ENCODE measurements at places on chromosomes 7 and 10.

DNA sequence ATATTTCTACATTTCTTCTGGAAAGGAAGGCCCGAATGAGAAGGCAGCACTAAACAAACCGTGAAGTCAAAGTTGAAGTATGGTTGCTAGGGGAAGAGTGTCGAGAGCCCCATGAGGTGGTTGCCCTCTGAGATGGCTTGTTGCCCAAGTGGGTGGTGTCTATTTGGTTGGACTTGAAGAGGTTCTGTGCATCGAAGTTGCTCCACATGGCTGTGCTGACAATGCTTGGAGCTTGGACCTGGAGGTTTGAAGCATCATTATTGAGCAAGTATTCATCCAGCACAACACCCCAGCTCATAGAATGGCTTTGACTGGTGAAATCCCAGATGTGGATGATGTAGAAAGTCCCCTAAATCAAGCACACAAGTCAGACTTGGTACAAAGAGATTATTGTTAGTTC, 165.2 kb upstream of the CDCA7L start:
- DNase-seq: no peak

GRCh38 chr10:47286591-47287315, 13.2 kb upstream of the GDF10 start:
- DNase-seq: no peak

- no peak for DNase-seq
These were observed 86.0 kb downstream of the SPDYE5 start for GRCh38 chr7:75578081-75578480.

DNA sequence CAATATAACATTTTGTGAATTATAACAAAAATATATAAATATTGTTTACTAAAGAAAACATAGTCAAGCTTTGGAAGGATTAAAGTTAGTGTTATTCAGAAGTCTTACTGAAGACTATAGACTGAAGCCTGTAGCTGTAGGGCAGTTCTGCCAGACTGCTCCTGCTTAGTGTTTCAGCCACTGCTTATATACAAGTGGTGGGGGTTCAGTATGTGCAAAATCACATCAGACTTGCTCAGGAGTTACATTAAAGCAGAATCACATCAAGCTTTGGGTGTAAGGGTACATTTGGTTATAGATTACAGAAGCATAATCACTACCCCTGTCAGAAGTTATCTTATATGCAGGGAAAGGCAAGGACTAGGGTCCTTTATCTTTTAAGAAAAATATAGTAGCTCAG, 653.8 kb downstream of the ANKRD7 start:
- no peak for DNase-seq

DNA sequence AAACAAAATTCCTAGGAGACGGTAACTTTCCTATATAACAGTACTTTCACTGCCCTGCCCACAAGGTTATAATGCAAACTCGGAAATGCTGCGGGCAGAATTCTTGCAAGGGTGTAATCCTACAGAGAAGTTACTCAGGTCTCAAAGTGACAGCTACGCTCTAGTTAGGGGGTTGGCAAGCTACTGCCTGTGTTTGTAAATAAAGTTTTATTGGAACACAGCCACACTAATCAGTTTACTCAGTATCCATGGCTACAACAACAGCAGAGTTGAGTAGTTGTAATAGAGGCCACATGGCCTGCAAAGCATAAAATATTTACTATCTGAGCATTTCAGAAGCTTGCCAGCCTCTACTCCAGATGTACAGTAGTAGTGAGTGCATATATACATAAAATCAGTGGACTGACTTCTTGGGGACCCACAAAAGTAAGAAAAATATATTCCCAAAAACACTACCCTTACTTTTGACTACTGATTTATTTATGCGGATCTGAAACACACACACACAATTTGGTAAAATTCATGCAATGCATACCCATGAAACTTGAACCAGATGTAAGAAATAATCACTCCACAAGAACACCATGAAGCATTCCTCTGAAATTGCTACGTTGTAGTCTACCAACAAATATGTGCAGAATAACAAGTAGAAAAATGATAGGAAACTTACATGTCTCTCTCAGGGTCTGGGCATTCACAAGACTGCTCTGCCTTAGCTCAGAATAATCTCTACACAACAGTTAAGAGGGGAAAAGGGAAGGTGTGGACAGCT, 53.0 kb downstream of the SMURF1 start:
- DNase-seq: no peak

- DNase-seq: peak; percentile 69
These were observed 7.6 kb upstream of the CD36 start for GRCh38 chr7:80630608-80631405.

DNA sequence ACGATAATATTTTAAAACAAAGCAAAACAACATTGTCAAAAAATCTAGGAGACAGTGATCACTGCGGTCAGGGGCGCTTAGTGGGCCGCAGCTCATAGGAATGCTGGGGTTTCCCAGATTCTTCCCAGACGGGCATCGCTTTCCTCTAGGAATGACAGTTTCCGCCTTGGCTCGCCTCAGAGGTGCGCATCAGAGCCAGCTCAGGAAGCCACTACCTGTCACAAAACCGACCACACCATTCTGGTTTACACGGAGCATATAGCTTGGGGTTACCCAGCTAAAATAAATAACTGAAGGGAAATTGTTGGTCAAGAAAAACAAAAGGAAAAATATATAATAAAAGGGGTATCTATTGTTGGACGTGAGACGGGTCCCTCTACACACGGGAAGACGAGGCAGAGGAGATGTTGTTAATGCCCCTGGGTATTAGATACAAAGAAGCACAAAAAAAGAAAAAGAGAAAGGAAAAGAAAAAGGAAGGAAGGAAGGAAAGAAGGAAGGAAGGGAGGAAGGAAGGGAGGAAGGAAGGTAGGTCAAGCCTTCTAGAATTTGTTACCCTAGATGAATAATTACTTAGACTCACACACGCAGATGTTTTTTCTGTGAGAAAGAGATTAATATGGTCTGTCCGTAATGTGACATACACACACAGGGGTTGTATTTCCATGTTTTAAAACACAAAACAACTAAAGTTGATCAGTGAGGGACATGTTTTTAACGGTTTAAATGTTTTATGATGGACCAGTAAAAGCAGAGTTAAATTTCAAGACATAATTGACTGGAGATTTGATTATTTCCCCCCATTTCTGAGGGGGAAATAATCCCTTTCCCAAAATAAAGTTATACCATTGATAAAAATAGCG, 292.4 kb upstream of the NFE2L3 start:
- no peak for DNase-seq

- DNase-seq: no peak
These were observed 247.0 kb upstream of the MKI67 start for GRCh38 chr10:128373071-128373749.

GRCh38 chr7:109391240-109391639, 821.6 kb downstream of the DNAJB9 start:
- no peak for DNase-seq

- no peak for DNase-seq
These were observed 49.5 kb upstream of the ZNF32 start for GRCh38 chr10:43698156-43698555.

DNA sequence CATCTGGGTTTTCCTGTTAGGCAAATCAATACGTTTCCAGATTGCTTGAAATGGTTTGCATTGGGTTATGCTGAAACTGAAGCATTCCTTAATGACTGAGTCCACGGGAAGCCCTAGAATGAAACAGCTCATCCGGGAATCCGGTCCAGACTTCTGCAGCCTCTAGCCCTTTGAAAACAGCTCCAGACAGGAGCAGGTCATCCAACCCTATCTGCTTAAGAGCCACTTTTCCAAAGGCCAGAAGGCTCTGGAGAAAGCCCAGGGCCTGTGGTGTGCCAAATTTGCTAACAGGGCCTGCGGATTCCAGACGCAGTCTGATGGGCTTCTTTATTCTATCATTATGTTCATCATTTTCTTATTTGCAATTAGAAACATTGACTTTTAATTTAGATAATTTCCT, 265.4 kb downstream of the SKIDA1 start:
- no peak for DNase-seq

DNA sequence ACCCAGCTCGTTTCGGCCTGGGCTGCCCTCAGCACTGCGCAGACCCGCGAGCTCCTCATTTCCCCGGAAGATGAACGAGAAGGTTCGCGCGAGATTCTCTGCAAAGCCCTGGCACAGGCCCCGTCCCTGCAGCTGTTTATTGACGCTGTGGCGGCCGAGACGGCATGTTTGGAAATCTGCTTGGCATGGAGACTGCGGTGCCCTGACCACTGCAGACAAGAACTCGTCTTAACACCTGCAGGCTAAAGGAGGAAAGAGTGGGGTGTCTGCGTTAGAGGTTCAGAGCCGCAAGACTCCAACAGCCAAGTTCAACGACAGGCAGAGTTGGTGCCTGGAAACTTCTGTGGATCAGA, 125.6 kb downstream of the DNAJB6 start:
- DNase-seq: no peak

GRCh38 chr10:86644794-86645445, 9.4 kb upstream of the OPN4 start:
- no peak for DNase-seq

DNA sequence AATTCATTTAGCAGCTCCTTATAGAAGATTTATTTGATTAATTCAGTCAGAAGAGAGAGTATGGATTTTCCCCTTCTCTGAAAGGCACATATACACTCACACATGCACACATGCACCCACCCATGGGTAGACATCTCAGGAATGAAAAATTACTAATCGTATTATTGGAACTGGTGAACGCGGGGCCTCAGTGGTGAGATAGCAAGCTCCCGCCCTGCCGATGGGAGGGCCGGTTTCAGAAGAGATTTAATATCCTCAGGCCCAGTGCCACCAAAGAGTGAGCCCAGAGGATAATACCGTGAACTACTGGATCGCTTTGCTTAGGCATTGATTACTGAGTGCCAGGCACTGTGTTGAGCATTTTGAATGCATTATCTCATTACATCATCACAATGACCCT, 38.0 kb upstream of the EMX2 start:
- no peak for DNase-seq

DNA sequence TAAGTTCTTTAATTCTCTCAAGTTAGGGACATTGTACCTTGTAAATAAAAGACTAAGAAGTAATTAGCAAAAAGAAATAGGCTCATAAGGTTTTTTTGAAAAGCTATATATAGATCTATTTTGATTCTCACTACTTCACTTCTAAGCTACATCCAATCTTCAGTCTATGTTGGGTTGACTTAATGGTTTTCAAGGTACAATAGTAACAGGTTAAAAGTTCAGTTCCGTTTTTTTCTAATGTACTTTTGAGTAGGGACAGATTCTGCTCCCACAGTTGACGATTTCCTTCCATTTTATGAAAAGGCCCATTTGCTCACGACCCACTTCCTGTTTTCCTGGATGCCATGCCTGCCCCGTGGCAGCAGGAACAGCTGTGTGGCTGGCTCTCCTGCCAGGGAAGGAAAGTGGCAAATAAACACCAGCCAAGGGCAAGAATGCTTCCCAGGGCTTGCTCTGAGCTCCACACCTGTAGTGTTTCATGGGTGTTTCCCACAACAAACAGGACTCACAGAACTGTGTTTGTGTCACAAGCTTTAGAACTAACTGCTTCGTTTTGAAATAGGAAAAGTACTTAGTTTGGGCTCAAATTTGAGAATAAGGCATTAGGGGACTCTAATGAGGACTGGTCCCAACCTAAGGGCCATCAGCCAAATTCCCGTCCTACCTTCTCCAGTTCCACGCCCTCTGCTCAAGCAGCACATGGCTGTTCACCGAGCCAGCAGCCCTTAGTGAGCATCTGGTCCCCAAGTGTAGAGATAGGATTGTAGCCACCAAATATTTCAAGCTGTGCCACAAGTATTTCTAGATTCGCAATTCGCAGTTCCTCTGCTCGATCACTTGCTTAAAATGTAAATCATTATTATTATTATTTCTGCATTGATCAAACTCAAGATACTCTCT, 240.7 kb downstream of the COBL start:
- DNase-seq: no peak

DNA sequence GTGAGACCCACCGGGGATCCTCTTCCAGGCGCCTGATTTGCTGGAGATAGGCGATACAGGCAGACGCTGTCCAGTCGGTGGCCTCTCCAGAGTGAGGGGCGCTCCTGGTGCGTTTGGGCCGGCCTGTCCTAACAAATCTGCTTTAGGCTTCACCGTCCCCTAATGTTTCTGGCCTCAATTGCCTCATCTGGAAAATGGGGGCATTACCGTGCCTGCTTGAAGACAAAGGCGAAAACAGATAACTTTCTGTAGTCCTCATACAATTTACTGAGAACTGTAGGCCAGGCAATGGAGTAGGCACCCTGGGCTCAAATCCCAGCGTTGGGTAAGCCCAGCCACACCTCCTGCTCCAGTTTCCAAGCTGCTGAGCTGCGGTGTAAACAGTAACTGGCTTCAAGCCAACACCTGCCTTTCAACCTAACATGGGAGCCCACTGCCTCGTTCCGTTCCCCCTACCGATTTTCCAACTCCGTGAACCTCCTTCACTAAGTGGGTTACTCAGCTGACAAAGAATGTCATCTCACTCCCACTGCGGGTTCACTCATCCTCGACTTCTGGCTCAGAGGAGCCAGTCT, 589 bp upstream of the ZFAND4 start:
- no peak for DNase-seq

DNA sequence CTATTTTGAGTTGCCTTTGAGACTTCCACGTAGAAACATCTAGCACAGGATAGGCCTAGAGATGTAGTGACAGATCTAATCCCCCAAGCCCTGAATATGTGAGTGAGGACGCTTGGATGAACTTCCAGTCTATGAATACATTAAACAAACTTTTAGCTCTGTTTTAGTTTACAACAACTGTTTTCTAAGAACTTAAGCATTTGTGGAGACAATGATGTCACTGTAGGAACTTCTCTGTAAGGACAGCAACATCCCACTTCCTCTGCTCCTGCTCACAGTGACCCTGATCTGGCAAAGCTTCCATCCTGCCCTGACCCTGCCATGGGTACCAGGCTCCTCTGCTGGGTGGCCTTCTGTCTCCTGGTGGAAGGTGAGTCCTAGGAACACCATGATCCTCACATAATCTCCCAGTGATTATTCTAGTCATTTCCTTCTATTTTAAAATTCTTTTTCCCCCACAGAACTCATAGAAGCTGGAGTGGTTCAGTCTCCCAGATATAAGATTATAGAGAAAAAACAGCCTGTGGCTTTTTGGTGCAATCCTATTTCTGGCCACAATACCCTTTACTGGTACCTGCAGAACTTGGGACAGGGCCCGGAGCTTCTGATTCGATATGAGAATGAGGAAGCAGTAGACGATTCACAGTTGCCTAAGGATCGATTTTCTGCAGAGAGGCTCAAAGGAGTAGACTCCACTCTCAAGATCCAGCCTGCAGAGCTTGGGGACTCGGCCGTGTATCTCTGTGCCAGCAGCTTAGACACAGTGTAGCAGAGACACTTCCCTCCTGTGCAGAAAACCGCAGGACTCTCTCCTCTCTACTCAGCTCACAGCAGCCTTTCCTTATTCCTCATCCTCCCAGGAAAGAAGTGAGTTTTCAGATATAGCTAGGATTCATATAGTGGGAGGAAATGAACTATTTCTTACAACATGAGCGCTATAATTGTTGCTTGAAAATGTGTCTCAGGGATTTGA, 194.4 kb upstream of the PRSS1 start:
- no peak for DNase-seq

Measured in skeletal muscle cell (primary cell).